Ureter (tissue), 1 donor: ENCODE measurements at places on chromosomes 11 and 22. TPM values are rescaled to one million over a fixed set of nuclear protein-coding genes. Genes with fewer than 3 reads are reported as not detected.

GRCh38 chr11:114075344-114075610 is 15.8 kb downstream of the ZBTB16 start:
- DNase-seq, result no peak

The TECTA gene
- total RNA-seq, result 0.83 TPM

The MRE11 gene
- 26.1 TPM for total RNA-seq

- no peak for DNase-seq
Observed at GRCh38 chr22:41578818-41579217, 10.8 kb downstream of the PMM1 start.

- DNase-seq, result no peak
Observed at GRCh38 chr22:38751422-38752346, 4.1 kb downstream of the SUN2 start.

- peak; percentile 35 for DNase-seq
Observed at GRCh38 chr11:1659506-1659905, 29.9 kb downstream of the KRTAP5-5 start.

DNA sequence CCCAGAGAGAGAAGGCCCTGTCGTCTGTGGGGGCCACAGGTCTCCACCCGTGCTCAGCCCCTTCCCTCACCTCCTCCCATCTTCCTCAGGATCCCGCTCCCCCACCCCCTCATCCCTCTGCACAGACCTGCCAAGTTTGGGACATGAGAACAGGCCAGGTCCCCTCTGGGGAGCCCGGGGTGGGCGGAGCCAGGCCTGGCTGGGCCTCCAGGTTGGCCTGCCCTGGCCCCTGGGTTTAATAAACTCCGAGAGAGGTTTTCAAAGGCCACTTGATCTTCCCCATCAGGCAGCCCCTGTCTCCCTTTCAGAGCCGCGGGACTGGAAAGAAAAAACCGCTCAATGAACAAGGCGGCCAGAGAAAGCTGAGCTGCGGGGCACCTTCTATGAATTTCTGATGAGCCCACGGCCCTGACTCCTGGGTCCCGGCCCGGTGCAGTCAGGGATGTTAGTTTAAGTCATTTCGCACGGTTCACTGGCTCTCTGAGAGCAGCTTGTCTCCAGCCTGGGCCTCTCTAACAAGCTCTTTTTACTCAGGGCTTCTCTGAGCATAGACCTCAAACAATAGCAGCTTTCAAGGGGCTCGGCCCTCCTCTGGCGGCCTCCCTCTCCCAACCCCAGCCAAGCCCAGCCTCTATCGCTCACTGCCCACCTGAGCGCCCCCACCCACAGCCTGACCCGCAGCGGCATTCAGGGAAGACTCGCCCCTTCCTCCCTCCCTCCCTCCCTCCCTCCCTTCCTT is 64.8 kb downstream of the RPUSD4 start:
- no peak for DNase-seq
